ENCODE measurements at places on chromosomes 2 and 18.

- DNase-seq, result no peak
Measured at GRCh38 chr2:236047886-236048540, 120.2 kb downstream of the GBX2 start.

- no peak for DNase-seq
Measured at GRCh38 chr2:109392816-109393661, 220.7 kb downstream of the SEPTIN10 start.

DNA sequence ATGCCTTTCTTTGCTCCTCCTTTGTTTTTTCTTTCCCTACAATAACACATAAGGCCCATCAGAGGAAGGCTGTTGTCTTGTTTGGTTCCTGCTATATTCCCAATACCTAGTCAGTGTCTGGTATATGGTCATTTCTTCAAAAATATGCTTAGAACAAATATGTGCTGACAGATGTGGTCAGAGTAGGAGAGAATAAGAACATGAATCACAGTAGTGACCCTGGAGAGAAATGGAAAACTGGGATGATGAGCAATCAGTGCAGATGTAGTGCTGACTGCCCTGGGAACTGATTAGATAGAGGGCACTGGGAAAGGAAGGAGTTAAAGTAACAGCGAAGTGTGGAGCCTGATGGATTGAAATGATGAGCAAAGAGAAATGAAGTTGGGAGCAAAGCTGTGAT is 189.4 kb upstream of the LHCGR start:
- no peak for DNase-seq

GRCh38 chr2:202400941-202401340 is 24.8 kb downstream of the BMPR2 start:
- no peak for DNase-seq

DNA sequence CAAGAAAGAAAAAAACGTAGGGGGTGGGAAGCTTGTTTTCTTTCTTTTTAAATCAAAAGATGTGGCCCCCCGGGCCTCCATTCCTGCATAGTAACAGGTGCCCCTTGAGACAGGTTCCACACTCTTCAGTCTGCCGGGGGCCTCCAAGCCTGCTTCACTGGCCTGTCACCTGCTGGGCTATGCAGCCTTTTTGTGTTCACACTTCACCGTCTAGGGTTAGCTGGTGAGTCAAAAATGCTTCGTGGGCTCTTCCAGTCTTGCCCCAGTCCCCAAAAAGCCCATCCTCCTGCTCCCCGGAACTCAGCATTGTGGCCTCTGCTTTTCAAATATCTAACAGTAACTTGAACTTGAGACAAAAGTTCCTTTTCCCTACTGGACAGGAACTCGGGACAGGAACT is 67.9 kb downstream of the POLR1A start:
- DNase-seq, result no peak

Data from sigmoid colon (tissue), 7 donors.